NCI-H2171 (cell line): ENCODE measurements at places on chromosomes 1 and 21.

DNA sequence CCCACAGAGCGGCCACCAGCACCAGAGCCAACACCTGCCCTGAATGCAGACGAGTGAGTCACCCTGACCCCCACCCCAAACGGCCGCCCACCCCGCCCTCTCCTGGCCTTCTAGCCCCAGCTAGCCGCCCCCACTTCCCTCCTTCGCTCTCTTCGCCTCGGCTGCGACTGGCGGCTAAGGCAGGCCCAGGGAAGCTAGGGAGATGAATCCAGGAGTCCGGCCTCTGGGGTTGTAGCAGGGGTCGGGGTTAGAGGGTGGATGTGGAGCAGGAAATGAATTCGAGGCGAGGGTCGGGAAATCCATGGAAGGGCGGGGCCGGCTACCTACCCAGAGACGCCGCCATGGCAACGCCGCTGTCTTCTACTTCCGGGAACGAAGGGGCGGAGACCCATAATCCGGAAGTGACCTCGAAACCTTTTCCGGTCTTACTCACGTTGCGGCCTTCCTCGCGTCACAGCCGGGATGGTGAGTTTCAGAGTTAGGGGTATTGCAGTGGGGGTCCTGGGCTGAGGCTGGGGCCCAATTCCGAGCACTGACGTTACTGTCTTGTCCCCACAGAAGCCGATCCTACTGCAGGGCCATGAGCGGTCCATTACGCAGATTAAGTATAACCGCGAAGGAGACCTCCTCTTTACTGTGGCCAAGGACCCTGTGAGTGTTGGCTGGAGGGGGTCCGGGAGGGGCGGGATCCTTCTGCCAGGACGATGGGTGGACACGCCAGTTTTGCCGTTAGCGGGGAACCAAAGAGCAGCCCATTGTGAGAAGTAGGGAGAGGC lies at the start of the genes EIF3I and TMEM234:
TSS of gene EIF3I (plus strand) at position 428 of the 776 bp plus-strand sequence. CDS start at position 463, 35 bp downstream.
TSS of gene TMEM234 (minus strand) at position 374 of the 776 bp plus-strand sequence. CDS start at position 343, 31 bp downstream.
- DNase-seq, result peak; percentile 89

DNA sequence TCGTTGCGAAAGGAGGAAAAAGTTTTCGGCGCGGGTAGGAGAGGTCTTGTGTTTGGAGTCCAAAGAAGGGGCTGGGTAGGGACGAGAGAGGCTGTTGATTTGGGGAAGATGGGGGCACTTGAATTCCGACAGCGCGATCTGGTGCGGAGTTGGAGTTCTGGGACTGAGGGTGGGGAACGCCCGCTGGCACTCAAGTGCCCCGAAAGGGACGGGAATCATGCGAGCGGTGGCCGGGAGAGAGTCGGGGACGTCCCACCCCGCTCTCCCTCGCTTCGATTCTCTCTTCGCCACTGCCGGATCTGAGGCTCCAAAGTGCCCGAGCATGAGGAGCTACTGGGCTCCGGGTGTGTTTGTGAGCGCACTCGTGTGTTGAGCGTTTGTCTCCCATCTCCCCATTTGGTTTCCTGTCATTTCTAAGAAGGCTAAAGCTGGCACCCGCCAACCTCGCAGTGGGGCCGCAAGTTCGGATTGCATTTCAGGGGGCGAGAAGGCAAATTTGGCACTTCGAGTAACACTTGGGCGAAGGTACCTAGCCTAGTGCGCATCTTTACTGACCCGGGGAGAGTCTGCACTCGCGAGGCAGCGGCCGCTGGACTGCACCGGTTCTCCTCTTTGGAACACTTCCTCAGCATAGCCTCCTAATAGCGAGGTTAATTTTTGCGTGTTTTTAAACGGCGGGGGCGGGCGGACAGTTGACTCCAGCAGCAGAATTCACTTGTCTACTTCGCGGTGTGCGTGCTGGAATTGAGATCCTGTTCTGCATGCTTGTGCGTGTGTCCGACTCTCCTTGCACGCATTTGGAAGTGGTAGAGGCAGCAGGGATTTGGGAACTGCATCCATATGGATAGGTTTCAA lies 1.2 kb downstream of the CHRM3 start:
- no peak for DNase-seq

- DNase-seq, result no peak
These were observed 3.4 kb upstream of the ECE1 start for GRCh38 chr1:21293537-21294265.

DNA sequence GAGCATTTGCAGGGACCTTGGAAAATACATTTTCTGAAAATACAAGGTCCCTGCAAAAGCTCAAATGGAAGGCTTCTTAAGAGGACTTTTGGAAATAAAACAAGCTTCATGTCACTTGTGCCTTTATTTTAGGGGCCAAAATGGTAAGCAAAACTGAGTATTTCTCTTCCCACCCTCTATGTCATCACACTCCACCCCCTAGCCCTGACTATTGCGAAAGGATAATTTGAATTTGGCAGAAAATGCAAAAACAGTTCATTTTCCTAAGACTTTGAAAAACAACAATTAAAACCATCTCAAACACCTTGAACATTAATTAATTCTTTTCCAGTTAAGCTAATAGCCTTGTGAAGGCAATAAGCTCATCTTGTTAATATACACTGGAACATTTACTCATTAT lies 201.7 kb downstream of the TM2D1 start:
- no peak for DNase-seq

DNA sequence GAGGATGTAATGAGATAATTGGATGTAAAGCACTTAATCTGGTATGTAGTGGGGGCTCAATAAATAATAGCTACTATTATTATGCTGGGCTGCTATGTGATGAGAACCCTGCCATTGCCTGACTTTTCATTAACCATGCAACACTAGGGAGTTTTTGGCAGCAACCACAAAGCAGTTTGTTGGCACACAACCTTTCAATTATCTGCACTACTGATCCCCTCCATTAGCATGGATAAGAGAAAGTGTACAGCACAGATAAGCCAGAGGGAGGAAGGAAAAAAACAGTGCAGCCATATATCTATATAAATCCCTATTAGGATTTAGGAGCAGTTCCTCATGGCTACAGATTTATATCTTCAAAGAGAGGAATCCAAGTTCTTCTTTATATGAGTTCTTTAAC lies 498.5 kb downstream of the NUF2 start:
- no peak for DNase-seq

DNA sequence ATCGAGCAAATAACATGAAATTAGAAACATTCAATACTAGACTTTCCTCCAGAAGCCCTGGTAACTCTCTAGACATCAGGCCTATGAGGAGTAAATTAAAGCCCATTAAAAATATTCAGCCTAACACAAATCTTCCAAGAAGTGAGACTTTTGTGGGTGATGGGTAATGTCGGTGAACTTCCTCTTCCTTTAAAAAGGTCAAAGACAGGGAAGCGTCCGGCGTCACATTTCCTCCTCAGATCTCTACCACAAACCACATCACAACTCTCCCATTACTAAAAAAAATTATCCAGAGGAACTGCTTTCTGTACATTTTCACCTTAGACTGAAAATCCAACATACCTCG lies 1.4 kb downstream of the EIF4G3 start:
- no peak for DNase-seq

- peak; percentile 65 for DNase-seq
These were observed 648.0 kb upstream of the PLXNA2 start for GRCh38 chr1:208892147-208892546.

DNA sequence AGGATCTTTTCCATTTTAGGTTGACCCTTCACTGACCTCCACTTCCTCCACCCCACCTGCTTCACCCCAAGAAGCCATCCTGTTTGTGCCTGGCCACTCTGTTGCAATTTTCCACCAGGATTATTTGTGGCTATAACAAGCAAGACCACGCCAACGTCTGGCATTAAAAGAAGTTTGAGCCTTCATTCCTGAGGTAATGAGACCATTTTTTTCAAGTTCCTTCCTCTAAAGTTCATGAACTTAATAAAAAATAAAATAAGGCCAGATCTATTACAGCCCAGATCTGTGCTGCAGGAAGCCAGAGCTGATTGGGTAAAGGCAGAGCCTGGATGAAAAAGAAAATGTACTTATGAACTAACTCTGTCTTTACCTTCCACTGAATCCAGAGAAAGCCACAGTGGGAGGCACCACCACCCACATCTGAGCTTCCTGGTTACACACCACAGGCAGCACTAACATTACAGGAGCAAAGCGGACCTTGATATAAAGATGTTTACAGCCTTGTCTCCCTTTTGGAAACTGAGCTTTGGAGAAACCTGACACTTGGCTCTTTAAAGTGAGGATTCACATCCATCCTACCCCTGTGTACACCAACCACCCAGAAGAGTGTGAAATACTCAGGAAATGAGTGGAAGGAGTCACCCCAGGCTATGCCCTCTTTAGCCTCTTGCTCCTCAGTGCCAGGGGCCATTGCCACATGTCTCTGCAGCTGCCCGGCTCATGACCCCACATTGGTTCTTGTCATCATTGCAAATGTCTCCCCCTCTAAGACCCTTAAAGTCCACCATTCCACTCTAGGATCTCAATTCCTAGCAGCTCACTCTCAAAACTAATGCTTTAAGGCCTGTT lies 293.6 kb downstream of the PLPP3 start:
- no peak for DNase-seq

GRCh38 chr1:72848997-72849396 lies 566.7 kb upstream of the NEGR1 start:
- no peak for DNase-seq

DNA sequence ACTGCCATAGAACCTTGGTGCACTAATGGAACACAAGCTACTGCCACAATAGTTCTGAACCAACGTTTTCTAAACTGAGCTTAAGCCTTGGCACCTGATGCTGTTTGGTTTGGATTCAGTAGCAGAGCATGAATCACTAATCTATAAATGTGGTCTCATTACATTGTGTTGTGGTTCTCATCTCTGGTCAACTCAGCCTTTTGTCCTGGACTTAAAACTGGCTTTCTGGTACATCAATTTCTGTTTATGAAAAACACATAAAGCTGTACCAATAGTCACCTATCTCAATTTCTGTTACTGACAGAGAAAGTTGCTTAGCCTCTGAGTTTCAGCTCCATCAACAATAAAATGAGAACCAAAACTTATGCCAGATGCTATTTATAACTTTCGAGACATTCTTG lies 197.5 kb upstream of the KIAA0040 start:
- no peak for DNase-seq

DNA sequence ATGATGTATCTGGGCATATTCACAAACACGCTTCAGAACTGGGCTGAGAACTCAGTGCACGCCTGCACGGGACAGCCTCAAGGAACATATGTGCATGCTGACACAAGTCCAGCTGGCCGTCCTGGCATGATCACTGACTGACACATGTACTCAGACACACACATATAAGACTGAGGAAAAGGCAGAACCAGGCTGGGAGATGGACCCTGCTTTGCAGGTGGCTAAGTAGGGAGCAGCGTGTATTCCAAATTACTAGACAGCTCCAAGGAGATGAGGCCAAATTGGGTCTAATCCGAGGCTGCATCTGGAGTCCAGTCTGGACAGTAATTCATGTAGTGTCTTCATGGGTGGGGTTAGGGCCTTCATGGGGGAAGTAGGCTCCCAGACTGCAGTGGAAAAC lies 41.4 kb upstream of the GJB5 start:
- no peak for DNase-seq

DNA sequence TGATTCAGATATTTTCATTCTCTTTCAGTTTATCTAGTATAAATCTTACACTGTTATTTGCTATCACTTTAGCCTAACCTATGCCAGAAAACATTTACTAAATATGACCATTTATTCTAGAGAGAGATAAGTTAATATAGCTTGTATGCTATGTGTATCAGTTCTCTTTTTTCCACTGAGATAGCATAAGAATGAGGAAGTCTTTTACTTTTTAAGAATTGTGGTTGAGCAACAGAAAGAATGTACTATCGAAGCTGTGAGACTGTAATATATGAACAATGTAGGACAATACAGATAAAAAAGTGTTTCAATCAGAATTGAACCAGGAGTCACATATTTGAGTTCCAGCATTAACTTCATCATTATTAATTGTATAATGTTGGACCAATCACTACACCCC lies 479.9 kb upstream of the PLXNA2 start:
- DNase-seq, result no peak

DNA sequence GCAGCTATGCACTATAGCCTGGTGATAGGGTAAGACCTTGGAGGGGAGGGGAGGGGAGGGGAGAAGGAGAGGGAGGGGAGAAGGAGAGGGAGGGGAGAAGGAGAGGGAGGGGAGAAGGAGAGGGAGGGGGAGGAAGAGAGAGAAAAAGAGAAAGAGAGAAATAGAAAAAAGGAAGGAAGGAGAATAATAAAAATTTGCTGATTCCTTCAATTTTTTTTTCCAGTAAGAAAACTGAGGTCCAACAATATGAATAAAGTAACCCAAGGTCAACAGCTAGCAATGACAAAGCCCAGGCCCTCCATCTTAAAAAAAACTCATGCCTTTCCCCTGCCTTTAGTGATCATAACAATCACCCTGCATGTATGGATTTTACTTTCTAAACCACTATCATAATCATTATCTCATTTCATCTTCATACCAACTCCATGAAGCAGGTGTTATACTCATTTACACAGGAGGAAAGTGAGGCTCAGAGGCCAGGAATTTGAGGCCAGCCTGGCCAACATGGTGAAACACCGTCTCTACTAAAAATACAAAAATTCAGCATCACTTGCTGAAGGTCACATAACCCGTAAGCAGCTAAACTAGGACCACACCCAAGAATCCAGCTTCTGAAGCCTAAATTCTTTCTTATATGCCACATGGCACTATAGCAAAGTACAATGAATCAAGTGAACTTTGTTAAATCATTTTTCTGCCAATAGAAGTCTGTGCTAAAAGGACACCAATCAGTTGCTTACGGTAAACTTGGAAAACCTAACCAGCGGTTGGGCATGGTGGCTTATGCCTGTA lies 23.4 kb upstream of the BRDT start:
- DNase-seq, result no peak

DNA sequence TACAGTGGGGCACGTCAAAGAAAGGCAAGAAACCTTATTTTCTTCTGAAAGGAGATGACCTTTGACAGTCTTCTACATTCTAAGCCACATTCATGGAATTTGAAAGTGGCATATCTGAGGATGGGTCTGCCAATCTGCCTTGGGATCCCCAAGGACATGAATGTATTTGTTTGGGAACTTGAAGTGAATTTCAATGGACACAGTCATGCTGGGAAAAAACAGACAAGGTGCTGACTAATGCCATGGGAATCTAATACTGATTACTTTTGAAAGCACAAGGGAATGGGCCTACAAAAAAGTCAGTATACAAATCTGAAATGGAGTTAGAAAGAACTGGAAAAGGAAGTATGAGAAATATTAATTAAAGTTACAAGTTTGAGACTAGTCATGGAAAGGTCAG lies 128.8 kb downstream of the KCNJ6 start:
- DNase-seq, result no peak

- no peak for DNase-seq
These were observed 7.4 kb downstream of the SPRR5 start for GRCh38 chr1:152954436-152954835.

- no peak for DNase-seq
These were observed 158.2 kb upstream of the IRF2BP2 start for GRCh38 chr1:234768171-234768568.

- DNase-seq, result peak; percentile 25
These were observed 1638.3 kb downstream of the MRPL39 start for GRCh38 chr21:23968722-23969647.

- DNase-seq, result no peak
These were observed 4.3 kb downstream of the ADAMTSL4 start for GRCh38 chr1:150553392-150554085.
